ENCODE measurements at places on chromosomes 16 and 17.

GRCh38 chr17:9291912-9292560 is 270.7 kb downstream of the NTN1 start:
- peak; percentile 3 for DNase-seq

DNA sequence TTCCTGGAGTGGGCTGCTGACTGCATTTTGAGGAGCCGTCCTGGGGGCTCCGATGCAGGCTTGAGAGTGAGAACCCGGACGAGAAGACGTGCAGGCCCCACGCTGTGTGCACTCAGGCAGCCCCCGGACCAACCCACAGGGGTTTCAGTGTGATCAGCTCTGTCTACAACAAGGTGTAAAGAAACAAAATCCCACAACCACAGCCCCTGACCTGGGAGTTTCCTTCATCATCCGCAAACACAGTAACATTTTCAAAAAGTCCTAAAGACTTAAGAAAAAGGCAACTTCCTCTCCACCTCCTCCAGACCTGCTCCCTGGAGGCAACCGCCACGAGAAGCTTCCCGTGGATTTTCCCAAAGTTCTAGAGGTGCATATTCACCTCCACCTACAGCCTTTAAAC is 15.4 kb upstream of the MEAK7 start:
- no peak for DNase-seq

DNA sequence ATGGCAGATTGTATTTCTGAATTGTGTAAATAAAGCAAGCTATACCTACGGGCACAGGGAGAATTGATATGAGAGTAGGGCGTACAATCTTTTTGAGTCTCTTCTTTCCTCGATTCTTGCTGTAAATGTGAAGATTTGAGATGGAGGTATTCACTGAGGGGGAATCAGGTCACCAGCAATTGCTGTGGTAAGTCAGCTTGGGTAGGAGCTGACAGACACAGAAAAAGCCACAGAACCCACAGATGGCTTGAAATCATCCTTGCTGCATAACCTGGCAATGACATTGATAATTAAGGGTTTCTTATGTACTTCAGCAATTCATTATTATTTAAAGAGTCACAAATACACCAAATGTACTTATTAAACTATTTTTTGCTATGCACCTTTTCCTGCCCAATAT is 164.2 kb downstream of the CNTNAP4 start:
- DNase-seq: no peak

GRCh38 chr17:73773702-73774101 is 129.5 kb upstream of the SDK2 start:
- no peak for DNase-seq

DNA sequence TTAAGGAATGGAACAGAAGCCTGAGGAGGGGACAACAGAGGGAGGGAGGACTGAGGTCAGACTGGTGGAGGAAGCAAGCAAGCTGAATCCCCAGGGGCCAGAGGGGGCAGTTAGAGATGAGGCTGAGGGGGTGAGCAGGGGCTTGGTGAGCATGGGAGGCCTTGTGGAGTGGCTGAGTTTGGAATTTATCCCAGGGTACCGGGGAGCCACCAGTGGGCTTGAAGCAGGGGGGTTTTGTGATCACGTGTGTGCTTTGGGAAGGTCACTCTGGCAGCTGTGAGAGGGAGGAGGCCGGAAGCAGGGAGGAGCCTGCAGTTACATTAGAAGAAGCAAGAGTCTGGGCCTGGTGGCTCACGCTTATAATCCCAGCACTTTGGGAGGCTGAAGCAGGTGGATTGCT is 9.8 kb upstream of the CTCF start:
- no peak for DNase-seq

- DNase-seq: no peak
Observed at GRCh38 chr17:74148446-74148845, 55.0 kb upstream of the RPL38 start.

DNA sequence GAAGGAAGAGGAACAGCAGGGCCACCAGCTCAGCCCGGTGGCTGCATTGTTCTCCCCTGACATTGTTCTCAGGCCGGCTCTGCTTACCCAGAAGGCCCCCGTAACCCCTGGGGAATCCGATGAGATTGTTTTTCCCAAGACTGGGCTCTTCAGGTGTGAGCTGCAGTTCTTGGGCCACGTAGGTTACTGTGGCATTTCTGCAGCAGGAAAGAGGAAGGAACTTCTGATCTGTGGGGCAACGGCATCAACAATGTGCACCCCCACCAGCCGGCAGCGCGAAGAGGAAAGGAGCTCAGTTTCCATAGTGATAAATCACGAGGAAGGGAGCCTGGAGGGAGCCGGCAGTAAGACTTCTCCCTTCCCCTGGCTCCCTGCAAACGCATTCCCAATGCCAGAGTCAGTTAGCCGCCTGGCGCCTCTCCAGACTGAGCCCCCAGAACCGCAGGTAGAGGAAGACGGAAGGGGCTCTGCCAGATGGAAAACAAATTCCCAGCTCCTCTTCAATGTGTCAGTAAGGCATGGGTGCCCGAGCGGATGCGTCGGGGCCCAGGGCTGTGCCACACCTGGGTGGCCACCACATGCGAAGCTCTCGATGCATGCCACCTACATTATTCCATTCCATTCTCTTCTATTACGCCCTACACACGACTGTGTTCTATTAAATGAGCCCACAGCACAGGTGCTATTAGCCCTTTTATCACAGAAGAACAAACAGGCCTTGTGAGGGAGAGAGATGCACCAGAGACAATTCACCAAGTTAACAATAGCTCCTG is 21.5 kb upstream of the PECAM1 start:
- DNase-seq: no peak

- DNase-seq: peak; percentile 31
Observed at GRCh38 chr17:59853168-59853918, 39.4 kb downstream of the TUBD1 start.

GRCh38 chr16:35196313-35196712 is 1736.9 kb downstream of the TP53TG3F start:
- DNase-seq: no peak

DNA sequence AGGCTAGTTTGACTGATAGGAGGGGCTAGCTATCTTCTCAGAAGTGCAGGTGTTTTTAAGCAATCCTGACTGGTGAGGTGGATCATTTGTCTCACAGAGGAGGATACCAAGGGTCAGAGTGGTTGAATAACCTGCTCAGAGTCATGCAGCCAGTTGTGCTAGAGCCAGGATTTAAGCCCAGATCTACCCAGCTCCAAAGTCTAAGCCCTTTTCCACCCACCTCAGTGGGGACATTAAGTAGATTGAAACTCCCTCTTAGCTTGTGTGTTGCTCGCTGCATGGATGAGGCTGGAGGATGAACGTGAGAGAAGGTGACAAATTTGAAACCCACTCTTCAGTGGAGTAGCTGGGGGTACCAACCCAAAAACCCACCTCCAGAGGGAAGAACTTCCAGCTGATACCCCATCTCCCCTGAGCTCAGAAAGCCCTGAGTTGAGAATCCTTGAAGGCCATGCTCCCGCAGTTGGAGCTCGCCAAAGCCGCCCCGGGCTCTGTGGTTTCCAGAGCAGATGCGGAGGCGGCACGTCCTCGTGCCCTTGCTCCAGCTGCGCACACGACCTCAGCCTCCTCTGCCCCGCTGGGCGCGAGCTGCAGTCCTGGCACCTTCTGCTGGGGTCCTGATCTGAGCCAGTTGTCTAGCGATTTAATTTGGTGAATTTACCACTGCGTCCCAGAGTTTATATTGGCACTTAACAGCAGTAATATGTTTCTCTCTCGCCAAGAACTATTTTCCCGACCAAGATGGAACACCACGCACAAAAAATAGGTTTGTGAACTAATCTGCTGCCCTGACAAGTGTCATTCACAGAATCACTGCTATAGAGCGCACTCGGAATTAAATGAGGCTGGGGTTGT is 159.5 kb downstream of the CCDC182 start:
- DNase-seq: no peak

GRCh38 chr17:50541716-50542688 is 5.0 kb upstream of the SPATA20 start:
- DNase-seq: peak; percentile 44

GRCh38 chr17:75784473-75785015 is at the start of gene UNK:
UNK (plus strand) TSS chr17:75784806; CDS start chr17:75784881, 75 bp downstream.
- peak; percentile 99 for DNase-seq

- no peak for DNase-seq
Observed at GRCh38 chr17:27506348-27507218, 50.3 kb downstream of the KSR1 start.

DNA sequence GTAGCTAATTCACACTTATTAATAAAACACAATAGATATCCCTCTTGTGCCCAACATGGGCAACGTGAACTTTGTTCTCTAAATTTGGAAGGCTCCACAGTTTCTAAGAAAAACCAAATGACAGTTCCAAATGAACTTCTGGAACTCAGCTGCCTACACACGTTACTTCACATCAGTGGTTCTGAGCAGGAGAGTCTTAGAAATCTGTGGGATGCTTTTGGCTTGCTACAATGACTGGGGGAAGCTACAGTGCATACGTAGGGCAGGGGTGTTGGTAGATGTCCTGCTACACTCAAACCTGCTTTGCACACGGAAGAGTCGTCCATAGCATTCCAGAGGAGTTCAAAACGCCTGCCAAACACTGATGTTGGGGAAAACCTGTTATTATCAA is 8.0 kb downstream of the TXNDC11 start:
- DNase-seq: no peak

DNA sequence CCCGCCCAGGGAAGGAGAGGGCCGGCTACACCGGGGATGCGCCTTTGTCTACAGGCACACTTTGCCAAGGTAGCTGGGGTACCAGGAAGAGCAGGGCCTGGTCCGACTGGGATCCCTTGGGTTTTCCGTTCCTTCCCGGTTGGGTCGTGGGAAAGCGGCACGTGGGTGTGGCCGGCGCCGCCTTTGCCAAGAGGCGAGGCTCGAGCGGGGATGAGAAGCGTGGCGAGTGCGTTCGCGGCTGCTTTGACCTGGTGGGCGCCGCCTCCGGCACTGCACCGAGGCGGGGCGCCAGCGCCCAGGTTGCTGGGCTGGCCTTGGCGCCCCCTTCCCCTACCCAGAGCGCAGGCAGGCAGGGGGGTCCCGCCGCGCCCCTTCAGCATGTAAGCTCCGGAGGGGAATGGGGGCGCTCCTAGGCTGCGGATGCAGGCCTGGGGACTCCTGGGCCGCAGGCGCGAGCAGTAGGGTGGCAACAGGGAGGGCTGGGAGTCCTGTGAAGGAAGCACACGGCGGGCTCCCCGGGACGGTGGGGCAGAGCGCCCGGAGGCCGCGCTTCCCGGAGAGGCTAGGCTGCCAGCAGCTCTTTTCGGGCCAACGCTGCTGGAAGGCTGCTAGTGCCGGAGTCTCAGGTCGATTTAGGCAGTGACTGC is 2.0 kb downstream of the HAS3 start:
- DNase-seq: no peak

GRCh38 chr16:56973294-56973689 is 11.5 kb downstream of the CETP start:
- no peak for DNase-seq

DNA sequence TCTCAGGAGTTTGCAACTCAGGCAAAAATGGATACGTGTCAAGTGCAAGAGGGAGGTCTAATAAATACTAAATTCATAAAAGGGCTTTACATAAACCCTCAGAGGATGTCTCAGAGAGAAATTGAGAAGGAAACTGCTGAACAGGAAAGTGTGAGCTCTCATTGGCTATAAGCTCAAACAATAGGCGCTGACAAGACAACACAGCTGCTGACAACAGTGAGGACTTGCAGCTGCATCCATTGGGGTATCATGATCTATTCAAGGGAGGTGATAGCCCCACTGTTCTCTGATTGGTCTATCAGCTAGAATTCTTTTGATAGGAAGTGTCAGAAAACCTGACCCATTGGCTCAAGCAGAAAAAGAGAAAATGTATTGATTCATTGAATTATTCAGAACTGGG is 187.2 kb downstream of the CBLN1 start:
- no peak for DNase-seq

DNA sequence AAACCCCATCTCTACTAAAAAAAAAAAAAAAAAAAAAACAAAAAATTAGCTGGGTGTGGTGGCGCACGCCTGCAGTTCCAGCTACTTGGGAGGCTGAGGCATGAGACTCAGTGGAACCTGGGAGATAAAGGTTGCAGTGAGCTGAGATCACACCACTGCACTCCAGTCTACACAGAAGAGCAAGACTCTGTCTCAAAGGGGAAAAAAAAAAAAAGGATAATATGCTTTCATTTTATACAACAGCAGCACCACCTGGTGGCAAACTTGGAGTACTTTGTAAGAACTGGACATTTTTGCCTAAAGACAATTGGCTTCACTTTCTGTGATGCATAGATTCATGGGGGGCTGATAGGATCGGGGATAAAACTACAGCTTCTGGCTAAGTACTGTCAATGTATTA is 8.5 kb downstream of the CHTF8 start:
- peak; percentile 40 for DNase-seq

- DNase-seq: no peak
Observed at GRCh38 chr17:82534401-82534812, 14.9 kb downstream of the FOXK2 start.

GRCh38 chr17:15744885-15745284 is 12.8 kb downstream of the TBC1D26 start:
- no peak for DNase-seq

DNA sequence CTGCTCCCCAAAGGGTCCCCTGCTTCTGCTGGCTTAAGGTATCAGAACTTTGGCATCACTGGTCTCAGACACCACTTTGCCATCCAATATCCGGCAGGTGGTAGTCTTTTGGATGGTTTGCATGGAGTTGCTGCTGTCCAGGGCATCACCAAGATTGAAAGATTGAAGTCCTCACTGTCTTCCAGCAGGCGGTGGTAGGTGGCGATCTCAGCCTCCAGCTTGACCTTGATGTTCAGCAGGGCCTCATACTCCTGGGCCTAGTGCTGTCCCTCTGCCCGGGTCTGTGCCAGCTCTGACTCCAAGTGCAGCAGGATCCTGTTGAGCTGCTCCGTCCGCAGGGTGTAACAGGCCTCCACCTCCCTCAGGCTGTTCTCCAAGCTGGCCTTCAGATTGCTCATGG is 43.0 kb upstream of the TMEM97 start:
- DNase-seq: no peak

Data from AG09319 (cell line).